ENCODE measurements at places on chromosomes 3 and 15.

DNA sequence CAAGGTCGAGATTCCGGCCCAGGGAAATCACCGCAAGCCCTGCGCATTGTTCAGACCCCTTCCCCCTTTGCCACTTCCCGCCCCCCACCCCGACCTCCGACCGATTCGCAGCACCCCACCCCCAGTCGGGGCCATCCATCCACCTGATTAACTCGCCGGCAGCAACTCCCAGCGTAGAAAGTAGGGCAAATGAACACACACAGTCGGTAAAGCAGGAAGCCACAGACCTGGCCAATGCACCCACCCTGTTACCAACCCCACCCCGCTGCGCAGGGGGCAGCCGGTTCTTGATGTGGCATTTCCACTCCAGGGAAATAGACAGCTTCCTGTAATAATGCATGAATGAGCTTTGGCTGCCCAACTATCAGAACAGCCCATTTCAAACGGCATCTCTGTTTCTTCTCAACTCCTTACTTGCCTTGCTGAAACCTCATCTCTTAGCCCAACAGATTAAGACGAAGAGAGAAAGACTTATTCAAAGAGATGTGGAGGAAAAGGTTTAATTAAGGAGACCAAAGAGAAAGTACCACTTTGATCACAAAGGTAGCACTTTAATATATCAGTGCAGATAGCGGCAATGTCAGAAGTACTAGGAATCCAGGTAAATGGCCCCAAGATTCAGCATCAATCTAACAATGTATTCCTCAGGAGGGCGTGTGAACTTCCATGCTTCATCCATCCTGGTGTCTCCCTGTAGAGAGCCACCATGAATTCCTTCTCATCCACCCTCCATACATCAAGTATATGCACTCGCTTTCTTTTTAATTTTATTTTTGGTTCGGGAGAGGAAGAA is 1.9 kb downstream of the TNIK start:
- no peak for DNase-seq

- no peak for DNase-seq
These were observed 52.0 kb downstream of the ILDR1 start for GRCh38 chr3:121970047-121970446.

GRCh38 chr3:65785065-65785645 is 253.6 kb downstream of the MAGI1 start:
- peak; percentile 67 for DNase-seq

- no peak for DNase-seq
These were observed 41.6 kb upstream of the BDH1 start for GRCh38 chr3:197597335-197597734.
